ENCODE measurements at places on chromosomes 5 and 9.
A peak's percentile ranks its signal among the peaks of the same experiment; 100 is the strongest.

DNA sequence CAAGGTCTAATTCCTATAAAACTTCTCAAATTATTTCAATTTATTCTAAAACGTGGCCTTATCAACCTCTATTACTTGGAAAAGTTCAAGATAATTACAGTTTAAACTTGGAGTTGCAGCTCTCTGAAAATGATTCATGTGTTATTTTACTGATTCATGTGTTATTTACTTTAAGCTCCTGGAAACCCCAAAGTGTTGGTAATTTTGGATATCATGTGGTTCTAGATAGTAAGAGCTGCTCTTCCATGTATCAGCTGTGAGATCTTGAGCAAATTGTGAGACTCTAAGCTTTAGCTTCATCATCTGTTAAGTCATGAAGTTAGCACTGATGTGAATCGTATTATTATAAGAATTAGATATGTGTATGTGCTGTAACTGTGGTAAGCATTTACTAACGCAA, 749.2 kb downstream of the TLE4 start:
- DNase-seq, result no peak

DNA sequence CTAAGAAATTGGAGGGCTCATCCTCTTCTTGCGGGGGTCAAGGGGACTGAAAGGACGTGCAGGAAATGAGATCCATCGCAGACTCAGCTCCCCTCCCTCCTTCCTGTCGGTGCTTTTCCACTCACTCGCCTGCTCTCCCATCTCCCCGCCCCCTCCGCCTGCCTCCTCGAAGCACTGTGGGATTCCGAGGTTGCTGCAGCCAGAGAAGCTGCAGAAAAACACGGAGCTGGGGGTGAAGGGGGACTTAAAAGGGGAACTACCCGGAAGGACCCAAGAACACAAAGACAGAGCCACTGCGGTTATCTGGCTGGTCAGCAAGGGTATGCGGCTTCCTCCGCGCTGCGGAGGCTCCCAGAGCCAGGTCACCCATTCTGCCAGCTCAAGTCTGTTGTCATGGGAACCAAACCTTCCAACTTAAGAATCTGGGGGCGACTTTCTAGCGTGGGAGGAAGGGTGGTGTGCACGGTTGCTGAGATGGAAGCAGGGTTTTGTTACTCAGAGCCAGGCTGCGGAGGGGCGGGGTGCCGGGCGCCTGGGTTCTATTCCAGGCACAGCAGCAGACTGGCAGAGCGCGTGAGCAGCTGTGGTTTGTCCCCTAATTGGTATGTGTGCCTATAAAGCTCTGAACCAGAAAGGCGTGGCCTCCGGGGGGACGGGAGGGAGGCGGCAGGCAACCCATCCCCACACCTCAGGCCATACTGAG, 24.9 kb downstream of the PCDHGC5 start:
- peak; percentile 56 for DNase-seq

DNA sequence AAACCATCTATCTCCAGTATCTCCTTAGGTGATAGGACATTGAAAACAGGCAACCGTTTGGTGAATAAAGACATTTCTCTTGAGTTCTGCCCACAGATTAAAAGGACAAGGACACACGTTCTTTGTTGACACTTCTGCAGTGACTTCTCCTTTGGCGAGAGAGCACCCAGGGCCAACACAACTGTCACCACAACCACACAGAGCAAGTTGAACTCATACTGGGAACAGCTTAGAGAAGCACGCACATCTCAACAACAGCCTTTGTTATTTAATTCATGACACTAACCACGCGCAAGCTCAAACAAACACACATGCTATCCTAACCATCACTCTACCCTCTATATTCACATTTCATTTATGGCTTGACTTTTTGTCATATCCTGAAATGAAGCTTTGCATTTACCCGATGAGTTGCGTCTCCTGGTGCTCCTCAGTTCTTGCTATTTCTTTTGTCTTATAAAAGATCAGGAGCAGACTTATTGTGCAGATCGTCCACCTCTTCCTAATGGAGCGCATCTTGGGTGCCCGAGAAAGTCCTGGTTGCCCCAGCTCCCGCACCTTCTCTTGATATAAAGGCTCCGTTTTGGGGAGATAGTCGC, 543 bp downstream of the ST8SIA4 start:
- no peak for DNase-seq

DNA sequence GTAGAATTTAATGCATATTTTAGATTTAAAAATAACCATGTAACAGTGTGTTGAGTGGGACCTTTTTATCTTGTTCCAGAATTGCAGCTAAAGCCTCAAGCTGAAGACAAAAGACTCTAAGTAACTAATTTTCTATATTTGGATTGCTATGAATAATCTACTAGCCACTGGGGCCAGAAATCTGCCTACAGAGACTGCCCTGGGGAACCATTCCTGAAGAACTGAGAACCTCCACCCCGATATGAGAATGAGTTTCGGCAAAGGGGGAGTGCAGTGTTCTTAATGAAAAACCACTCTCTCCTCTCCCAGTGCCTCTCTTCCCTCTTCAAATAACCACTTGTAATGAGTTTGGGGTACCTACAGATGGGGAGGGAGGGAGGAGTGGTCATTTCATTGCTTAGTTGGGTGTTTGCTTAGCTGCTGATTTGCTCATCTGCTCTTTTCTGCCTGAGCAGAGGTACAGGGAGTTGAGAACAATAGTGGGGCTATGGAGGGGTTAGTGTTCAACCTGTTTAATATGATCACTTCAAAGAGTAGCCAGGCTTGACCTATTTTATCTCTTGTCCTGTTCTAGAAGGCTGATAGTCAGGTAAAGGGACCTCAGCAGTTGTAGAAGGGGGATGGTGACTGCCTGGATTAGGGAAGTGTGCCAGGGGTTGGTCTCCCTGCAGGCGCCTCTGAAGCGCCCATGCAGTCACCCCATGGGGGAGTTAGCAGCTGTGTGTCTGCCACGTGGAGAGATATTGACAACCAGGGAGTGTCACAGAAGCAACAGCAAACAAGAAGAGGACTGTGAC, 47.7 kb downstream of the ATG10 start:
- DNase-seq, result no peak

DNA sequence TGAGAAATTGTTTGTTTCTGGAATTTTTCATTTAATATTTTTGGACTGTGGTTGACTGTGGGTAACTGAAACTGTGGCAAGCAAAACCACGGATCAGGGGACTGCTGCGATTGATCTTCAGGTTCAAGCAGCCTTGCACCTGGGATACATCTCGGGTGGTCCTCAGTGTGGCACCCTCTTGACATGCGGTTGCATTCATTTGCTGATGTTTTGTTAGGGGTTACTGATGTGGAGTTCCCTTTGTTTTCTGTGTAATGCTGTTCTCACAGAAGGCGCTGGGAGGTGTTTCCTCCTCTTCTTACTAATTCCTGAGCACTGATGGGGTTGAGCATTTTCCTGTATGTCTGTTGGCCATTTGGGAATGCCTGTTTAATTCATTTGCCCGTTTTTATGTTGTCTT, 60.4 kb downstream of the EHMT1 start:
- DNase-seq, result no peak

GRCh38 chr9:134988706-134989105, 71.0 kb upstream of the FCN1 start:
- DNase-seq, result no peak

All from body of pancreas (tissue), 4 donors.